ENCODE measurements at places on chromosomes 1 and 21. TPM values are rescaled to one million over a fixed set of nuclear protein-coding genes. Genes with fewer than 3 reads are reported as not detected.

GRCh38 chr1:82485591-82486369, 685.0 kb downstream of the ADGRL2 start:
- DNase-seq: peak; percentile 71

DNA sequence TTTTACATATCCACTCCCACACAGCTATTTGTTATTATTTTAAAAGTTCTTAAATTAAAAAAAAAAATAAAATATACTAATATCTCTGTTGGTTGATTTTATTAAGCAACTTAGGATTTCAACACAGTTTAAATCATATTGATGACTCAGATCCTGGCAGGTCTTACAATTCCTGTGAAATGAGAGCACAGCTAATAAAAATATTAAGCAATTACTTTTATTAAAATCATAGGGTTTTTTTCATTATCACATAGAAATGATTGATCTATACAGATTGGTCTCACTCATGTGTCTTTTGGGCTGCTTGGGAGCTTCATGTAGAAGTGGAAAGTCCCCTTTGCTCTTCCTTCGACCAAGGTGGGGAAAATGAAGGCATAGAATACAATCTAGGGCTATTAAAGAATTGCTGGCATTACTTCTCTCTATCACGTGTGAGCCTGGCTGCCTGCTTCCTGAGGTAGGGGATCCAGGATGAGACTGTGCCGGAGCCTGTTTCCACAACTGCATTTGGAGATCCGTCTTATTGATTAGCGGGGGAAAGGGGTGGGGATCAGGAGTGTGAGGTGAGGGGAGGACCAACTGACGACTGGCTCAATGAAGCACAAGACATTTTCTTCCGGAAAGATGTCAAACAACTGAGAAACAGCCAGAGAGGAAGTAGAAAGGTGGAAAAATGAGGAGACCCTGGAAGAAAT, 858.0 kb downstream of the USP25 start:
- DNase-seq: peak; percentile 73

- no peak for DNase-seq
Measured at GRCh38 chr1:34655206-34655874, 99.5 kb upstream of the GJB5 start.

DNA sequence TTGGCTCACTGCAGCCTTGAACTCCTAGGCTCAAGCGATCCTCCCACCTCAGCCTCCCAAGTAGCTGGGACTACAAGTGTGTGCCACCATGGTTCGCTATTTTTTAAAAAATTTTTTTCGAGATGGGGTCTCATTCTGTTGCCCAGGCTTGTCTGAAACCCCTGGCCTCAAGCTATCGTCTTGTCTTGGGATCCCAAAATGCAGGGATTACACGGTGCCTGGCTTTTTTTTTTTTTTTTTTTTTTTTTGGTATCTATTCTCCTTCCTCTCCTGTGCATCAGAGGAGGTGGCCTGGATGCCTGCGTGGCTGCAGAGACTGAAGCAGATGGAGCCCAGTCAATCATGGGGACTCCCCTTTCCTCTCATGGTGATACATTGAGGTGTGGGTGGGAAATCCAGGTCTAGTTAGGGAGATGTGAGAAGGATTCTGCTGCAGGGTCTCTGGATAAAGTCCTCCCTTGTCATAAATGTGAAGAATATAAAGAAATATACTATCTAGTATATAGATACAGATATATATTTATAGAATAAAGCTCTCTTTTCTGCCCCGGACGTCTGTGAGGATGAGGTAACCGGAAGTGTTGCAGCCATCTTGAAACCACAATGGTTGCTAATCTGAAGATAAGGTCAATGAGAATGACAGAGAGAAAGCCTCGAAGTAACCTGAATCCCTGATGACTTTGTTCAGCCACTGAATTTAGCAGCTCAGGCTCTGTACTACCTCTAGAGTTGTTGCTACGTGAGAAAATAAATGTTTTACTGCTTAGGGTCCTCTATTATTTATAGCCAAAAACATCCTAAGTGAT, 19.5 kb upstream of the RGSL1 start:
- DNase-seq: no peak

Gene SPRR1B
- total RNA-seq: not detected

Gene TTC34
- under 0.01 TPM for total RNA-seq

DNA sequence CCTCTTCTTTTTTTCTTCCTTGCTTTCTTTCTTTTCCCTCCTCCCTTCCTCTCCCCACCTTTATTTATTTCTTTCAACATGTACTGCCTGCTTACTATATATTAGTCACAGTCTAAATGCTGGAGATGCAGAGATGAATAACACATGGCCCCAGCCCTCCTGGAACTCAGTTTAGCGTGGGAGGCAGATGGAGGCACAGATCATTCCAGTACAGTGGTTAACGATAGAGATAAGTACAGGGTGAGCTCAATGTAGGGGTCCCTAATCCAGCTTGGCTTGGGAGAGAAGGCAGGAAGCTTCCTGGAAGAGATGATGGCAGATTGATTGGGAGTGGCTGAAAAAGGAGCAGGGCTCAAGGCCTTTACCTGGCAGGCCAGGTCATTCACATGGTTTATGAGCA, 55.6 kb upstream of the PPP2R5A start:
- peak; percentile 87 for DNase-seq

DNA sequence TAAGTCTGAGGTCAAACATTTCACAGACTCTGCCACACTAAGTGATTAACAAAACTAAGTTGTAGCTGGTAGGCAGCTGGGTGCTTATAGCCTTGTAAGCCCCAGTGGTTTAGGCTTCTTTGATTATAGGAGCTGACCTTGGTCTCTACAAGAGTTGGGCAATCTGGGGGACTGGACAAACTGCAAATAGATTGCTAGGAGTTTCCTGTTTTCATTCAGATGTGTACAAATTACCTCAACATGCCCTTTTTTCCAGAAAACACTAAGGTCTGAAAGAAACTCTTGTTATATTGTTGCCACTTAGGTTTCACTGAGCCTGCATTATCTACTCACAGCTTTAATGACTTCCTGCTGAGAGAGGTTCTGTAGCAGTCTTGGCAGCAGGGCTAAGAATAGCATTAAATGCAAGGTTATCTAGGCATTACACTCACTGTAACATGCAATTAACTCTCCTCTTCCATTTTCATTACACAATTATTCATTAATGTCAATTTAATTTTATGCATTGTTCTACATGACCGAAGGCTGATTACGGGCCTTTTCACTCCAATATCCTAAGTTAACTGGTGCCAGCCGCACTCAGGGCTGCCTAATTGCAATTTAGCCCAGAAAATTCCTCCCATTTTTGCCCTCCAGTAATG, 314.0 kb downstream of the LMO4 start:
- peak; percentile 13 for DNase-seq

- DNase-seq: no peak
Measured at GRCh38 chr1:185965870-185966269, 231.7 kb downstream of the HMCN1 start.

- peak; percentile 13 for DNase-seq
Measured at GRCh38 chr1:246383791-246384190, 123.3 kb downstream of the SMYD3 start.

Gene ACTA1
- total RNA-seq: not detected

DNA sequence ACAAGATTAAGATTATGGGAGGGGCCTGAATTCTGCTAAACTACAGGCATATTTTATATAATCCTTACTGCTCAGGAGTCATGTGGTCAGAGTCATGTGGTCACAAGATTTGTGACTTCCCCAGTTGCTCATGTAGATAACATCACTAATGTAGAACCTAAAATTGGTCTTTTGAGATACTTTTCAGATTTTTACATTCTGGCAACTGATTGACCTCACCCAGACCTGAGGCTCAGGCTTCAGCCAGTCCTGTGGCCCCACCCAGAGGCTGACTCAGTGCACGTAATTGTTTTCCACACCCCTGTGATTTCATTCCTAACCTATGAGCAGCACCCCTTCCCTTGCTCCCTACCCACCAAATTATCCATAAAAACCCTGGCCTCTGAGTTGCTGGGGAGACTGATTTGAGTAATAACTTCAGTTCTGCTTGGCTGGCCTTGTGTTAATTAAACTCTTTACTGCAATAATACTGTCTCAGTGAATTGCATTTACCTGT, 41.7 kb upstream of the ZNF326 start:
- DNase-seq: peak; percentile 77

DNA sequence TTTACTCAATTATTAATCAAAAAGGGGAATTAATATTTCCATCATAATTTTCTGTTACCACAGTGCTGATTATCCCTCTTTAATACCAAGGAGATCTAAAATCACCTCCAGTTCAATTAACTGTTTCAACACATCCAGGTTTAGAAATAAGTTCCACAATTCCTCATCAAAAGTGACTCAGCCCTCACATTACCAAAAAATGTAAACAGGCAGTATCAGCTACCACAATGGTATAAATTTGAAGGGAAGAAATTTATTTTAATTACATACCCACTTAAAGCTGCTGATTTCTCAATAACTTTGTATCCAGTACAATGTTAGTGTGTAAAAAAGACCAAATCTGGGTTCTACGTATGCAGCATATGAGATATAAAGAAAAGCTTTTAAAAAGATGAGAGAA, 51.9 kb downstream of the EIF4G3 start:
- peak; percentile 69 for DNase-seq

- peak; percentile 45 for DNase-seq
Measured at GRCh38 chr1:81950591-81951244, 150.0 kb downstream of the ADGRL2 start.

Gene TEKT2
- total RNA-seq: 0.50 TPM

GRCh38 chr1:67980028-67980427, 70.4 kb downstream of the DIRAS3 start:
- peak; percentile 79 for DNase-seq

- peak; percentile 17 for DNase-seq
Measured at GRCh38 chr1:231872461-231872910, 245.9 kb downstream of the DISC1 start.

- DNase-seq: peak; percentile 68
Measured at GRCh38 chr1:921011-921837, 2.5 kb upstream of the SAMD11 start.

DNA sequence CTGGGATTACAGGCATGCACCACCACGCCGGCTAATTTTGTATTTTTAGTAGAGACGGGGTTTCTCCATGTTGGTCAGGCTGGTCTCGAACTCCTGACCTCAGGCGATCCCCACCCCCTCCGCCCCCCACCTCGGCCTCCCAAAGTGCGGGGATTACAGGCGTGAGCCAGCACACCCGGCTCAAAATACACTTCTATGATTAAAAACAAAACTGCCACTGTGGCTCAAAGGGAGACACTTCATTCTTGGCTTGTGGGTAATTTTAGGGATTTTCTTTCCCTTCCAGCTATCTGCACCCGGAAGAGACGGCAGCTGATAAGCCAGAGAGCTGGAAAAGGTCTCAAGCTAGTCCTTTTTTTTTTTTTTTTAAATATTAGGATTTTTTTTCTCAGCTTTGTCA, 24.5 kb downstream of the TMPRSS2 start:
- DNase-seq: no peak

Gene CHD1L
- 44.2 TPM for total RNA-seq

Gene IGFN1
- 0.17 TPM for total RNA-seq

- no peak for DNase-seq
Measured at GRCh38 chr21:18318156-18318555, 73.5 kb downstream of the CHODL start.

DNA sequence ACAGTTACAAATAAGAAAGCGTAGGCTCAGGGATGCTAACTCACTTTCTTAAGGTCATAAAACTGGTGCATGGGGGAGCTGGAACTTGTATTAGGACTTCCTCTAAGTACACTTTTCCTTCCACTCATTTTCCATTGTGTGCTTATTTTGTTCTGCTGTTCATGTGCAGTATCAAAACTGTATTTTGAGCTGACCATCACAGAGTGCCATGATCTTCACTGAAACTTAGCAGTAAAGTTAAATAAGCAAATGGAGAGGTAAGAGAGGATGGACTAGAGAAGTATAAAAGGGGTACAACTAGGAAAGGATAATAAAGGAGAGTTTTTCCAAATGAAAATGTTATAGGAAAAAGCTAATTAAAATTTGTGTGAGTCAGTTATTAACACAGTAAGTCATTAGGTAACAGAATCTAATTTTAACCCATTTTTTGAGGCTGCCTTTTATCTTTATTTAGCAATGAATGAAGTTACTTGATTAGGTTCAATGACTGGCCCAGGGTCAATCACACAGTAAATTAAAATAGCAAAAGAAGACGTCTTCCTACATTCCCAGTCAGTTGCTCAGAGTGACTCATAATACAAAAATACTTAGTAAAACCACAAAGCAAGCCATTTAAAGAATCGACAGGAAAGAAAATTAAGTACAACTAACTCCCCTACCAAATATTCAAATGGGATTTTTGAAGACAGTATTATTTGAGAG, 165.8 kb upstream of the C1orf105 start:
- peak; percentile 85 for DNase-seq

Gene TTC22
- total RNA-seq: not detected

DNA sequence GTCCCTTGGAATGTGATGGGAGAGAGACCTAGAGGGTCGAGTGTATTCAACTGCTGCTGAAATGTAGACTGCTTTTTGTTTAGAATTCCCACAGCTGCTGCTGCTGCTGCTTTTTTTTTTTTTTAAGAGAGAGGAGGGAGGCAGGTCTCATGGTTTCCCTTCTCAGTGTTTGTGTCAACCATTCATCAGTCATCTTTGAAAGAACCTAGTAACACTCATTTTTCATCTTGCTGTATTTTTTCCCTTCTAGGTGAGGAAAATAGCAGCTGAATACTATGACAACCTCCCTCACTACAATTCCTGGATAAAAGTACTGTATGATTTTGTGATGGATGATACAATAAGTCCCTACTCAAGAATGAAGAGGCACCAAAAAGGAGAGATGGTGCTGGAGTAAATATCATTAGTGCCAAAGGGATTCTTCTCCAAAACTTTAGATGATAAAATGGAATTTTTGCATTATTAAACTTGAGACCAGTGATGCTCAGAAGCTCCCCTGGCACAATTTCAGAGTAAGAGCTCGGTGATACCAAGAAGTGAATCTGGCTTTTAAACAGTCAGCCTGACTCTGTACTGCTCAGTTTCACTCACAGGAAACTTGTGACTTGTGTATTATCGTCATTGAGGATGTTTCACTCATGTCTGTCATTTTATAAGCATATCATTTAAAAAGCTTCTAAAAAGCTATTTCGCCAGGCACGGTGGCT, 9.2 kb downstream of the DEGS1 start:
- no peak for DNase-seq

Gene FGR
- not detected for total RNA-seq

Gene SLFNL1
- 0.66 TPM for total RNA-seq

Gene PAPPA2
- 4.1 TPM for total RNA-seq

Gene LRRC8D
- total RNA-seq: 28.8 TPM

Gene CYP4A22
- total RNA-seq: not detected

GRCh38 chr1:92784021-92784638, 778 bp downstream of the EVI5 start:
- DNase-seq: peak; percentile 45

Gene TAL1
- total RNA-seq: under 0.01 TPM

- DNase-seq: peak; percentile 61
Measured at GRCh38 chr1:173043253-173043652, 7.5 kb downstream of the TNFSF18 start.
